SK-MEL-5 (cell line): ENCODE measurements at places on chromosomes 11 and 22. TPM values are rescaled to one million over a fixed set of nuclear protein-coding genes. Genes with fewer than 3 reads are reported as not detected.

DNA sequence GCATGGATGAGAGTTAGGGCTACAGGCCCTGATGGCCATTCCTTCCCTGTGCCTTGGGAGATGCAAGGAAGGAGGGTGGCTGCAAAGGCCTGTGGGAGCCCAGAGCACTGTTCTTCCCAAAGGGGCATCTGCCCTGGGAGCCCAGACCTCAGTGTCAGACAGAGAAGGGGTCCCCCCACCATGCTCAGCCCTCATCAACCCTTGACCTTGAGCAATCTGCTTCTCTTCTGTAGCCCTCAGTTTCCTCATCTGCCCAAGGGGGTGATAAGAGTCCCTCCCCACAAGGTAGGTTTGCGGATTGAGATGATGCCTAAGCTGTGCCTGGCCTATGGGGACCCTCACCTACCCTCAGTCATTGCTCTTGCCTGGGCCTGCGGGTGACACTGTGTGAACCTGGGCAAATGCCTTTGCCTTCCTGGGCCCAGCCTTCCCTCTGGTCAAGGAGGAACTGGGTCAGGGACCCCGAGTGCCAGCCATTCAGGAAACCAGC lies 47.5 kb downstream of the IGLL5 start:
- no peak for DNase-seq

DNA sequence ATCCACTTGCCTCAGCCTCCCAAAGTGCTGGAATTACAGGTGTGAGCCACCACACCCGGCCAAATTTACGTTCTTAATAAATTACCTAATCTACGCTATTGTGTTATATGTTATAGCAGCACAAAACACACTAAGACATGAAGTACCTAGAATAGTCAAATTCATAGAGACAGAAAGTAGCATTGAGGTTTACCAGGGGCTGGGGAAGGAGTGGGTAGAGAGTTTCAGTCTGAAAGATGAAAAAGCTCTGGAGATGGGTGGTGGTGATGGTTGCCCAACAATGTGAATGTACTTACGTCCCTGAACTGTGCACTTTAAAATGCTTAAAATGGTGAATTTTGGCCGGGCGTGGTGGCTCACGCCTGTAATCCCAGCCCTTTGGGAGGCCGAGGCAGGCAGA lies 65.7 kb upstream of the NUP50 start:
- no peak for DNase-seq

GRCh38 chr11:22555881-22556280 lies 69.7 kb downstream of the FANCF start:
- DNase-seq, result no peak

The TMEM191C gene
- total RNA-seq, result 0.27 and 1.3 TPM in 2 replicates

DNA sequence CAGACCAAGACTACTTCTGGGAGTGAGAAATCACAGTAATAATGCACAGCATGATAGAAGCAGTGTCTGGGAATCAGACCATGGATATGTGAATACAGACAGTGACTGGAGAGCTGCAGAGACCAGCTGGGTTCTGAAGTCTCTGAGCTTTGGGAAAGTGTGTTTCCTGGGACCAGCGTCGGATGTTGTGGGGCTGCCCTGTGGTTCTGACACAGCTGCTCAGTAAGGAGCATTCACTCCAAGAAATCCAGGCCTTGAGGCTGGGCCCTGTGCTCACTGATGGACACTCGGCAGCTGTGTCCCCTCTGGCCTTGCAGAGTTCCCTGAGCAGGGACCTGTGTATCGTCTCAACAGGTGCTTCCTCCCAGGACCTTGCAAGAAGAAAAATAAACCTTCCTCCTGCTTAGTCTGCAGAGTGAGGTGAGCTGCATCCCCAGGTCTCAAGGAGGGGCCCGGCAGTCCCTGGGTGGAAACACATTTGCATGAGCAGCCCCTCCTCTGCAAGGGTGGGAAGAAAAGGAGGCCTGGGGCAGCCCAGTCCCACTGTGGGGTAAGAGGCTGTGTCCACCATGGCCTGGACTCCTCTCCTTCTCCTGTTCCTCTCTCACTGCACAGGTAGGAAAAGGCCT lies 107.9 kb downstream of the VPREB1 start:
- DNase-seq, result no peak

- peak; percentile 80 for DNase-seq
Measured at GRCh38 chr11:59560290-59560701, 49.0 kb downstream of the OR4D9 start.

DNA sequence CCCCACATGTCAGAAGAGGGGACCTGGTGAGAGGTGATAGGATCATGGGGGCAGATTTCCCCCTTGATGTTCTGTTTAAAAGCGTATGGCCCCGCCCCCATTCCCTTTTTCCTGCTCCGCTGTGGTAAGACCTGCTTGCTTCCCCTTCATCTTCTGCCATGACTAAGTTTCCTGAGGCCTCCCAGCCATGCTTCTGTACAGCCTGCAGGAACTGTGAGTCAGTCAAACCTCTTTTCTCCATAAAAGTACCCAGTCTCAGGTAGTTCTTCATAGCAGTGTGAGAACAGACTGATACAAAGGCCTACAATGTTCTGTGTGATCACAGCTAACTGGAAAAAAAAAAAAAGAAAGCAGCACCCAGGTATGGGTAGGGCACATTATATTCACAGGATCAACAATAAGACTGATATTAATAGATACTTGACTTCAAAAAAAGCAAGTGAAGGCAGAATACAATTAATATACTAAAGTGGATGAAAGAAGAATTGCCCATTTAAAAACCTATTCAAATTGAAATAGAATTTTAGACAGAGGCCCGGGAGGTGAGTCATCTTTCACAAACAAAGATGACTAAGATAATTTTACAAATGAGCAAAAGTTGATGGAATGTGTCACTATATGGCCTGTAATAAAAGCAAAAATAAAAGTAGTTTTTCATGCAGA lies 1.7 kb upstream of the OR52K1 start:
- no peak for DNase-seq

The MAPK8IP2 gene
- total RNA-seq, result 18.8 and 20.0 TPM in 2 replicates

DNA sequence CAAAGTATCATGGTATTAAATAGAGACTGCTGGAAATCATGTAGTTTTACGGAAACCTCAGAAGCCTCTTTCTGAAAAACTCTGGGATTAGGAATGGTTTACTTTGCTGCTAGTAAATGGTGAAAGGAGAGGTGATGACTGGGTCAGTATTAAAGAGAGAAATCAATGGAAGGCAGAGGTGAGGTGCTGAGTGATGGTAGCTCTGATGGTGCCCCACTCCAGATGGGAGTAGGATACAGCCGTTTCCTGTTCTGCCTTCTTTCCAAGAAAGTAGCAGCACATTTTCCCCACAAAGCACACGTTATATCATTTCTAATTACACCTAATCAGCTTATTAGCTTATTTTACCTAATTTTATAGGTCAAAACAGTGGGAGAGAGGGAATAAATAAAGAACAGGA lies 267.6 kb upstream of the PITPNB start:
- no peak for DNase-seq

GRCh38 chr11:3170044-3170755 lies 5.1 kb upstream of the OSBPL5 start:
- DNase-seq, result no peak

The CCDC73 gene
- not detected in 2 replicates for total RNA-seq

- no peak for DNase-seq
Measured at GRCh38 chr11:86418106-86418505, 43.4 kb downstream of the CCDC81 start.

- DNase-seq, result no peak
Measured at GRCh38 chr11:119858288-119858687, 129.3 kb upstream of the NECTIN1 start.

The OR8H3 gene
- total RNA-seq, result not detected in 2 replicates

GRCh38 chr11:33631749-33632091 lies 68.9 kb downstream of the C11orf91 start:
- DNase-seq, result no peak

DNA sequence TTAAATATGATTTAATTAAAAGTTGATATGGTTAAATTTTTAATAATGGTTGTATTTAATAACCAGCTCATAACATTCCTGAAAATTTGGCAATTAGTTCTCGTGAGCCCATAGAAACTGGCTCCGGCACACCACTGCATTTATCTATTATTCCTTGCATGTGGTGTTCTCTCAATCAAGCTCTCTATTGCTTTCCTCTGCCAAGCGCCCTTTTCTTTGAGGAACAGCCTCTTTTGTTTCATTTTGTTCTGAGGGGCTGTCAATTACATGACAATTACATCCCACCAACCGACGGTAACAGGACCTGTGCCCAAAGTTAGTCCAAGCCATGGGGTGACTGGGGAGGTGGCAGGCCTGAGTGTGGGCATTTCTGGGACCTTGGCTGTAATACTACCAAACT lies 8.1 kb downstream of the C11orf91 start:
- DNase-seq, result no peak

The ARHGAP8 gene
- total RNA-seq, result 0.32 and 0.87 TPM in 2 replicates

GRCh38 chr11:48024635-48025071 lies 44.3 kb downstream of the PTPRJ start:
- no peak for DNase-seq

DNA sequence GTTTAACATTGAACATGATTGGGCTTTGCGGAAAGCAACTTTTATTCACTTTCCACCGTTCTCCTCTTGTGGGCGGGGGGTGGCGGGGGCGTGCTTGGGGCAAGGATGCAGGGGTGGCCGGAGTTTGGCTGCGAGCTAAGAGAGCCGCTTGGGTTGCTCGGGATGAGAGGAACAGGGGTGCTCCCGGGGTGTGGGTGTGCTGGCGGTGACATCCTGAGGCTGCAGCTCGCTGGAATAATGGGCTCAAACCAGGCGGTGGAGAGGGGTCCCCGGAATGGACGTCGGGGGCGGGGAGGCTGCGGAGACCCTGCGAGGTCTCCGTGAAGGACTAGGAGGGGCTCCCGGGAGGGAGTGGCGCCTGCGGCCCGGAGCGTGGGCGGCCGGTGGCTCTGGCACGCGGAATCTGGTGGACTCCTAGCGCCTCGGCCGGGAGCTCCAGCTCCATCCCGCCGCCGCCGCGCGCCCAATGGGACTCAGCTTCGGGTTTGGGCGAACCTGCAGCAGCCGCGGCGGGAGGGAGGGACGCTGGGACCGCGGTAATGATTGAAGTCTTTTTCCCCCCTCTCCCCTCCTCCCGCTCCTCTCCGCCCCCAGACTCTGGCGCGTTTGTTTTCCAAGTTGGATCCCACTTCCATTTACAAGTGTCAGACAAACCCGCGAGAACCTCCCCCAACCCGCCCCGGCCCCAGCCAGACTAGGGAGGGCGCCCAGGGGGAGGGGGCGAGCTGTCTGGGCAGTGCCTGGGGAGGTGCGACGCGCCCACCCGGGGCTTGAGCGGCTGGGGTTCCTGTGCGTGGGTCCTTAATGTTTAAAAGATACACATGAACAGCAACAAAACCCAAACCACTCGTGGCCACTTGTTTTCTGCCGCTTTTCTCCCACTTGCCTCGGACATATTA lies 2.0 kb downstream of the FAT3 start:
- no peak for DNase-seq

GRCh38 chr11:63551889-63552266 lies 11.3 kb downstream of the PLAAT2 start:
- DNase-seq, result no peak

GRCh38 chr11:60871378-60872061 lies 4.2 kb downstream of the ZP1 start:
- DNase-seq, result no peak

DNA sequence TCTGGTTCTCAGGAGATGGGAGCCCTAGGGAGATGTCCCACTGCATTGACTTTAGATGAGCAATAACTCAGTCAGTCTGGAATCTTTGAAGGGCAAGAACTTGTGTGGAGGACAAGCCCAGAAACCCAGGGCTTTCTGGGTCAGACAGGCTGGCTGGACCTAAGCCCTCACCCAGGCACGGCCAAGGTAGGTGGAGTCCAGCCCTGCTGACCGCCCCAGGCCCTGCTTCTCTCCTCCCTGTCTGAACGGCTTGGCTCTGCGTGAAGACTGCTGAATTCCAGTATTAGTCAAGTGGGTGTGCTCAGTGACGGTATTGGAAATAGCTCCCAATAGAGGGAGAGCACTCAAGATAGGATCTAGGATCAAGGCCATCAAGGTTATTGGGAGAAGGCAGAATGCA lies 6.1 kb downstream of the CXCR5 start:
- no peak for DNase-seq

DNA sequence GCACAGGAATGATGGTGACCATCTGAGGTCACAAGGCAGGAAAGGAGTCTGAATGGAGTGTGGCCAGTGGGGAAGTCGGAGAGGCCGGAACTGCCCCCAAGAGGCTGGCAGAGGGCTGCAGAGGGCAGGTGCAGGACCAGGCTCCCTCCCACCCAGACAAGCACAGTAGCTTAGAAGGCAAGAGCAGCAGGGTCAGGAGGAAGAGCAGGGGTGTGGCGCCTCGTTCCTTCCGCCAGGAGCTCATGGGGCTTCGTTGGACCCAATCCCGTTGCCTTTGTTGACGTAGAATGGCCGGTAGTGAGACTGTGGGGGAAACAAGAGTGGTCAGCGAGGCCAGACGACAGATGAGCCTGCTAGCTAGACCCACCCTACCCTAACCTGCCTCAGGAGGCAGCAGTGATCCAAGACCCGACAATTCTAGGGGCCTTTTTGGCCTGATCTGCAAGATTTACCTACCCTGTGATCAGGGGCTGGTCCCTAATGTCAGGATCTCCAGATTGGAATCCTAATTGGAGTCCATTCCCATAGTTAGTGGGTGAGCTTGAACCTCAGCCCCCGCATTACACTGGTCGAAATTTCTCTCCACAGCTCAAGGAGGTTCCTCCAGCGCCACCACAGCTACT lies 25.6 kb downstream of the TRIM29 start:
- DNase-seq, result peak; percentile 10

DNA sequence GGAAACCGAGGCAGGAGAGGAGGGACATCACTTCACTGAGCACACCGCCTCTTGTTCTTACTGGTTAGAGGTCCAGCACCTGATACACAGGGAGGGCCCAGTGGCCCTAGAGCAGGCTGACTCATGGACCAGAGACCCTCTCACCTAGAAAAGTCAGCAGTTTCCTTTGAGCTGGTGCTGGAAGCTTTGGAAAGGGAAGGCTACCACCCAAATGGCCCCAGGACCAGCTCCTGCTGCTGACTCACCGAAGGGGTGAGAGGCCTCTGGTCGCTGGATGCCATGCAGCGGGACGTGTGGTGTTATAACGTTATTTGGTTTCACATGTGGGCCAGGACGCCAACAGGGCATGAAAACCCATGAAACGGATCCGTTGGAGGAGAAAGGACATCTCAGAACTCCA lies 3.8 kb downstream of the NADSYN1 start:
- no peak for DNase-seq
